Left ventricle myocardium inferior (tissue), 1 donor: ENCODE measurements at places on chromosomes 1 and 21. TPM values are rescaled to one million over a fixed set of nuclear protein-coding genes. Genes with fewer than 3 reads are reported as not detected.

GRCh38 chr1:224732377-224733026, 116.4 kb downstream of the CNIH3 start:
- DNase-seq = no peak

- DNase-seq = no peak
Measured at GRCh38 chr21:45836694-45837670, 144.6 kb upstream of the COL6A1 start.

GRCh38 chr1:203663821-203664220, 37.2 kb downstream of the ATP2B4 start:
- no peak for DNase-seq

GRCh38 chr1:54121482-54122134, 31.2 kb downstream of the CDCP2 start:
- DNase-seq = peak; percentile 72

DNA sequence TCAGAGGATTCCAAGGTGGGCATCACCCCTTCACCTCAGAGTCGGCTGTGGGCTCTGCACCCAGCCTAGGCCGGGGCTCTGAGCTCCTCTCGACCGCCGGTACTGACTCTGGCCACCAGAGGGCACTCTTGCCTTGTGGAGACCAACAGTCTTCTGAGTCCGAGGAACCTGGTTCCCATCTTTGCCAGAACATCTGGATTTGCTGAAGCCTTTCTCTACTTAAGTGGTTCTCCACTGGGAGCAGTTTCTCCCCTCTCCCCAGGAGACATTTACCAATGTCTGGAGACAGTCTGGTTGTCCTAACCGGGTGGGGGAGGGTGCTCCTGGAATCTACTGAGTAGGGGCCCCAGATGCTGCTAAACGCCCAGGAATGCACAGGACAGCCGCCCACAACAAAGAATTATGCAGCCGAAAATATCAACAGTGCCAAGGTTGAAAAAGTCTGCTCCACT, 9.4 kb downstream of the ETV3L start:
- peak; percentile 84 for DNase-seq

The SPRR2G gene
- total RNA-seq = not detected

The AMIGO1 gene
- 19.4 TPM for total RNA-seq
